ENCODE measurements at places on chromosomes 3 and 15.

DNA sequence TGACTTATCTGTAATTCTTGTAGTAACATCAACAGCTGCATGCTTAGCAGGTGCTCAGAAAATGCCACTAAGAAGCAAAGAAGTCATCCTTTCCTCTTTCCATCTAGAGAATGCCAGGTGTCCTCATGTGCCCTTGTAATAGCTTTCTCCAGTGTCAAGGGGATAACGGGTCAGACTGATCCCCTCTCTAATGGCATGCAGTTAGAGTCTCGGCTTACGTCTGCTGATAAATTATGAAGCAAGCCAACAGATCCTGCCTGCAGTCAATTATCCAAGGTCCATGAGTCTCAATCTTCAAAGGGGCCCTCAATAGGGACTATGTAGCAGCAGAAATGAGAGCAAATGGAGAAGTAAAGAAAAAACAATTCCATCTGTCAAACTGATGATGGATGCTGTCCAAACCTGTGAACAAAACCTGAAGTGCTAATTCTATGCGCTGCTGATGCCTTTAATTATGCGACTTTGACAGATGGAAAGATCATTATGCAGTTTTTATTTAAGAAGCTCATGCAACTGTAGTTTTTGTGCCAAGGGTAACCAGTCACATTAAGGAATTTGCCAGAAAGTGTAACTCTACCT lies 162.8 kb upstream of the PEX5L start:
- no peak for DNase-seq

GRCh38 chr3:147744967-147745366 lies 335.8 kb downstream of the ZIC1 start:
- no peak for DNase-seq

GRCh38 chr3:73603762-73604171 lies 21.0 kb downstream of the PDZRN3 start:
- DNase-seq: no peak

DNA sequence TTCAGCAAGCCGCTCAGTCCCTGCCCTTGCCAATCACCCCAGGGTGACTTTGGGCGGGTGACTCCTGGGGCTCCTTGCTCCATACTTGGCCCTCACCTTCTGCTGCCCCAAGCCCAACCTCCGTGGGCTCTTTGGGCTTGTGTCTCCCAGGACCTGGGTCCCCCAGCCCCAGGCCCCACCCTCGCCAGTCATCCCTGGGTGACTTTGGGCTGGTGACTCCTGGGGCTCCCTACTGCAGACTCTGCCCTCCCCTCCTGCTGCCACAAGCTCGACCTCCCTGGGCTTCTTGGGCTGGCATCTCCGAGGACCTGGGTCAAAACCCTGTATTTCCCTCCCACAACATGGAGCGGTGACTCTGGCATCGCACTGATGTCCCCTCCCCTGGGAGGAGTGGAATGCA lies 151.5 kb downstream of the GOLGA6L4 start:
- no peak for DNase-seq

DNA sequence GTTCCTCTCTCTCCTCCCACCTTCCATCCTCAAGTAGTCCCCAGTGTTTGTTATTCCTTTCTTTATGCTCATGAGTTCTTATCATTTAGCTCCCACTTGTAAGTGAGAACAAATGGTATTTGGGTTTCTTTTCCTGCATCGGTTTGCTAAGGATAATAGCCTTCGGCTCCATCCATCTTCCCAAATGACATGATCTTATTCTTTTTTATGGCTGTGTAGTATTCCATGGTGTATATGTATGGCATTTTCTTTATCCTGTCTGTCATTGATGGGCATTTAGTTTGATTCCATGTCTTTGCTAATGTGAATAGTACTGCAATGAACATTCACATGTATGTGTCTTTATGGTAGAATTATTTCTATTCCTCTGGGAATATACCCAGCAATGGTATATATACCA lies 62.4 kb upstream of the CFAP161 start:
- no peak for DNase-seq

DNA sequence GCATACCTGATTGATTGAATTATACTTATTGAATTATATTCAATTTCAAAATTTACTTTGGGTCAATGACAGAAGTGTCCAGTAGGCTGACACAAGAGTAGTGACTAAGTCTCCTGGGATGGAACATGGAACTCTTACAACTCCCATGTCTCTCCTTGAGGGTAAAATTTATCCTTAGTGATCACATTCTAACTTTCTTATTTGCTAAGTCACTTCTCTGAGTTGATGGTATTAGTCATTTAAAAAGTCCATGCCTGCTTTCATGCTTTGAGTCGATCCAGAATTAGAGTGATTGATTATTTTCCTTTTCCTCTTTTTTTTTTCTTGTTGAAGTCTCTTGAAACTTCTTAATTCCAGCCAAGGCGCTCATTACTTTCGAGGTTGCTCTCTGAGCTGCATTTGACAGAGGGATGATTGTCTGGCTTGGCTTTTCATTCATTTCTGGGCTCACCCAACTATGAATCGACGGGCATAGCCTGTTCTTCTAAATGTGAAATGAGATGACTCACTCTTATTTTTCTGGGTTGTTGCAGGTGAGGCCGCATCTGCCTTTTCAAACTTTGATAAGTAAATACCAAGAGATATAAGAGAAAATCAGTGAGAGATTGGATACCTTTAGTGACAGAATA lies 34.9 kb downstream of the LRRC3B start:
- DNase-seq: no peak
